ENCODE measurements at places on chromosomes 5 and 9.

DNA sequence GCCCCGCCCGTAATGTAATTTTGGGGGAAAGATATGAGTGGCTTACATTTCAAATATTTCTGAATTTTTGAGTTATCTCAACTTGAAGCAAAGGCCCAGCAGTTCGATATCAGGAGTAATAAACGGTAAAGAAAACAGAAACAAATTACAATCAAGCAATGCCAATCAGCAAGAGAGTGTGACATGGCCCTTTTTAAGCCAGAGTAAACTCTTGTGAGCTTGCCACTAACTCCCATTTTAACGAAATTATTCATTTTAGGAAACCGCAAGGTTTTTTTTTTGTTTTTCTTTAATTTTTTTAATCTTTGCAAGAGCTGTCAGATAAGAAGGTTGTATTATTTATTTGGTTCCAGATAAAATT is 17.6 kb upstream of the CDK7 start:
- no peak for DNase-seq

DNA sequence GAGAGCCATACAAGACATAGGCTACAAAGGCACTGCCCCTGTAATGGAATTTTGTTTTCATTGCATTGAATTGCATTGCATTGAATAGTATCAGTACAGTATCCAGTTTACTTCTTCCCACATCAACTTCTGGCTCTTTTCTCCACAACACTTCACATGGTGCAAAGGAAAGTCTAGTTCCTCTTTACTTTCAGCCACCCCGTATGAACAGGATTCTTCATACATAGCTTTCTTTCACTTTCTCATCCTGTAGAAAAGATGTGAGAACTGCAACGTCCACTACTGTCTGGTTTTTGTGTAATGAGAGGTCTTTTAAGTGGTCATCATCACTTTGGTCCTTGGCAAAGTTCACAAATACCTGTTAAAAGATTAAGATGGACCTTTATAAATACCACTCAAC is 20.2 kb downstream of the NIPSNAP3B start:
- no peak for DNase-seq

DNA sequence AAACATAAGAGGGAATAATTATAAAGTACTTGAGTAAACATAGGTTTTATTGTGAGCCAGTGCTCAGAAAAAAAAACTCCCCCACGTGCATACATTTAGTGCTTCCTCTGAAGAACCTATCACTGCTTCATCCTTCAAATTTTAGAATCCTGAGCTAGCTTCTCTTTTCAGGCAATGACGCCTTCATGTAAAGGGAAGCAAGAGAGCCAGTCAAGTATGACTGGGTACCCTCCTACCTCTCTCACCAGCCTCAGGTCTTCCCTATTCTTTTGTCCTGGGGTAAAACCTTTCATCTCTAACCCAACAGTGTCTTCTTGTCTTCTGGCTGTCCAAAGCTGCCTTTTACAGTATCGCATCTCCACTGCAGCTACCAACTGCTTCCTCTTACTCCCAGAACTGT is 32.0 kb downstream of the PLPP1 start:
- no peak for DNase-seq

GRCh38 chr5:128466980-128467379 is 71.1 kb downstream of the FBN2 start:
- no peak for DNase-seq

DNA sequence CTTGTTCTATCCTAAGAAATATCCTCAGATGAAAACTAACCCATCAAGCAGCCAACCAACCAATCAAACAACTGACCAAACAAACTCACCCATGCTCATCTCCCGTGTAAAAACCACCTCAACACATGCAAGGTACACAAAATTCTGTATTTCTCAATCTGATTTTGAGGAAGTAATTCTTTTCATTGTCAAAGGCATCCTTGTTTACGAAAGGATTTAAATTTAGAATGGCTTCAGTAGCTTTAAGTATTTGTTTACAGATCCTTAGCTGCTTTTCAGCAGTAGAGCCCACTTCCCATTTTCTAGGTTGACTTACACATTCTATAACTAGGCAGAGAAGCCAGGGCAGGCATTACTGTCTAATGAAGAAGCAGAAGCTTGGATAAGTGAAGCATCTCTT is 78.6 kb downstream of the NTRK2 start:
- DNase-seq = no peak

- DNase-seq = no peak
Observed at GRCh38 chr5:55671975-55672374, 40.1 kb downstream of the SLC38A9 start.

GRCh38 chr5:53249529-53250200 is 140.1 kb upstream of the MOCS2 start:
- DNase-seq = no peak

DNA sequence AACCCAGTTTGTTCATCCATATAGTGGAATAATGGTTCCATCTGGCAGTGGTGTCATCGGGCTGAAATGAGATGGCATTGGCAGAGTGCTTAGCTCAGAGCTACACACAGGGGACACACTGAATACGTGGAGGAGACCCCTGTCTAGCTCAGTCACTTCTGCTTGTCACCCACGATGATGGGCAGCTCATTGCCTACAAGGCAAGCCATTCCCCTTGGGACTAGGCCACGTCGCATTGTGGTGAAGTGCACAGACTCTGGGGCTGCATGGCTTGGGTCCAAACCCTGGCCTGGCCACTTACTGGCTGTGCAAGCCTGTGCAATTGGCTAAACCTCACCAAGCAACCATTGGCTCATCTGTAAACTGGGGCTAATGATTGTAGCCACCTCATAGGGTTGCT is 3.2 kb upstream of the FBP1 start:
- no peak for DNase-seq

DNA sequence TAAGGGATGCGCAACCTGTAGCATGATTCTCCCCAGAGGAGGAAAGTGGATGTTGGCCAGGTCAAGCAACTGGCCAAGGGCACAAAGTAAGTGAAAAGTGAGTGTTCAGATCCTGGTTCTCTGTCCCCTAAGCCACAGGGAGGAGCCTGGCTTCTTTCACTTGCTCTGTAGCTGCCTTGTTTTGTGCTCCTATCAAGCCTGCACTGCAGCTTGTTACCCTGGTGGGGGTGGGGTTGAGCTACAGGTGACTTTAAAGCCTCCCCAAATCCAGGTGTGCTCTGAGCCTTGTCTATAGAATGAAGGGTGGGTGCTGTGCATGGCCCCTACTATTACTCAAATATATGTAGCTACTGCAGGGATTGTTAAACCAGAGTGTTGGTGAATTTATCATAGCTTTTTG is 32.9 kb downstream of the RALGPS1 start:
- no peak for DNase-seq

- DNase-seq = no peak
Observed at GRCh38 chr5:124232515-124232914, 513.9 kb downstream of the ZNF608 start.

DNA sequence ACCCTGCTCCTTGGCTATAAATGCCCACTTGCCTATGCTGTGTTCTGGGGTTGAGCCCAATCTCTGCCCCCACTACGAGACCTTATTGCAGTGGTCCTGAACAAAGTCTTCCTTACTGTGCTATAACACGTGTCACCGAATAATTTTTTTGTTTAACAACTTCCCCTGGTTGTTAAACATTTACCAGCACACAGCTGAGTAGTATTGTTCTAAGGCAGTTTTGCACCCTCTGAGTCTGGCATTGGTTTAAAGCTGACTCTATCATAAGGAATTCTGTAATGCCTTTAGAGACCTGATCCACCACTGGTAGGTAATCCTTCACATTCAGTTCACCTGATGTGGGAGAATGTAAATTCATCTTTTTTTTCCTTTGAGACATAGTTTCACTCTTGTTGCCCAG is 25.6 kb upstream of the ANKRD31 start:
- DNase-seq = no peak

- DNase-seq = no peak
Observed at GRCh38 chr5:169736653-169737052, 99.6 kb downstream of the DOCK2 start.

GRCh38 chr9:122389799-122390481 is 19.1 kb downstream of the PTGS1 start:
- DNase-seq = no peak

GRCh38 chr9:38318759-38319495 is 73.6 kb upstream of the ALDH1B1 start:
- no peak for DNase-seq

- peak; percentile 8 for DNase-seq
Observed at GRCh38 chr5:180555168-180555921, 36.0 kb downstream of the SCGB3A1 start.

GRCh38 chr9:99826579-99826978 is 4.9 kb downstream of the NR4A3 start:
- DNase-seq = no peak

GRCh38 chr5:58714046-58714445 is 131.2 kb downstream of the RAB3C start:
- no peak for DNase-seq

DNA sequence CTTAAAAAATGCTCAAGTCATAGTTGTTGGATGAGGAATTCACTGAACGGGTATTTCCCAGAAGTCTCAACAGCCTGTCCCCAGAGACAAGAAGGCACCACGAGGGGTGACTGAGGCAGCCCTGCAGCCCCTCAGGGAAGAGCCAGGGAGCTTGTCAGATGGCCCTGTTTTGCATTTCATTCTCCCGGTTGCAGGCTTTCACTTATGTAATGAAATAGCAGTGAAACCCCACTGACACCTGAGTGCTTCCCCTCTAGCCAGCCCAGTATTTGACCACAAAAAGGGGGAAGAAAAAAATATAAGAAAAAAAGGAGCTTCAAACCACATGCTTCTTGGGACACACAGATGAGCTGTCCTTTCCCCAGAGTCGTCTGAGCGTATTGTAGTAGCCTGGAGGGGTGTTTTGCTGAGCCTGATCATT is 75.3 kb upstream of the IL12B start:
- DNase-seq = no peak

DNA sequence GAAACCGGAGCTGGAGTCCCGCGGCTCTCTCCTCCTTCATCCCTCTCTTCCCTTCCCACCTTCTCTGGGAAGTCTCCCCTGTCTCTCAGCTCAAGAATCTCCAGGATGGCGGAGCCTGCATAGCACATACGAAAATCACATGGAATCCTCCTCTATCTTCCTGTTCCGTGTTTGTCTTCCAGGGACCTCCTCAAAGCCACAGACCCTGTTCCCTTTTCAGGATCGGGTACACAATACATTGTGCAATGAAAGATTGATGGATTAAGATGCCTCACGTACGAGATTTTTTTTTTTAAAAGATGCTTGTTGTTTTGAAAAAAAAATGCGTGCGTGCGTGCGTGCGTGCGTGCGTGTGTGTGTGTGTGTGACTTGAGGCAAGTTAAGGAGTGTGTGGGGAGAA is 46.6 kb upstream of the OLFM1 start:
- no peak for DNase-seq

DNA sequence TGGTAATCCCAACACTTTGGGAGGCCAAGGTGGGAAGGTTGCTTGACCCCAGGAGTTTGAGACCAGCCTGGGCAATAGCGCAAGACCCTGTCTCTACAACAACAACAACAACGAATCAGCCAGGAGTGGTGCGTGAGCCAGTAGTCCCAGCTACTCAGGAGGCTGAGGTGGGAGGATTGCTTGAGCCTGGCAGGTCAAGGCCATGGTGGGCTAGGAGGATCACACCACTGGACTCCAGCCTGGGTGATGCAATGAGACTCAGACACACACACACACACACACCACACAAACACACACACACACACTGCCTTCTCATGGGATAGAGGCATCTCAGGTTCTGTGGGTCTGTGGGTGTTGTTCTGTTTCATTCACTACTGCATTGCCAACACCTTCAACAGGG is 115.0 kb downstream of the DCP2 start:
- no peak for DNase-seq

DNA sequence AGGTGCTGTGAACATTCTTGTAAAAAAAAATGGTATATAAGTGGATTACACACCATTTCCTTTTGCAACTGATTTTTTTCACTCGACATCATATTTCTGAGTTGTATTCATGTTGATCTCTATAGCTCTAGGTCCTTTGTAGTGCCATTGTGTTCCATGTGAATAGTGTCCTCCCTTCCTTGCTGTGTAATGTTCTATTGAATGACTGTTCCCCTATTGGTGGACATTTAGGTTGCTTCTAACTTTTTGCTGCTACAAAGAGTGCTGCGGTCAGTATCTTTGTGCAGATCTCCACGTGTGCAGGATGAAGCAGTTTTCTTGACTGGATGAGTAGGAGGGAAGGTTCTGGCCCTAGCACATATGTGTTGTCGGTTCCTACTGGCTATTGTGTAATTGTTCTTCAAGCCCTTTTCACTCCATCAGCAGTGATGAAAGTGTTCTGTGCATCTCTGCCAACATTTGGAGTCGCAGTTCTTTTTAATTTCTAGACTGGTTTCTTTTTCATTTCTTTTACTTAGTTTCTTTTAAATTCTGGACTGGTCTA is 20.2 kb downstream of the DAB2IP start:
- no peak for DNase-seq

DNA sequence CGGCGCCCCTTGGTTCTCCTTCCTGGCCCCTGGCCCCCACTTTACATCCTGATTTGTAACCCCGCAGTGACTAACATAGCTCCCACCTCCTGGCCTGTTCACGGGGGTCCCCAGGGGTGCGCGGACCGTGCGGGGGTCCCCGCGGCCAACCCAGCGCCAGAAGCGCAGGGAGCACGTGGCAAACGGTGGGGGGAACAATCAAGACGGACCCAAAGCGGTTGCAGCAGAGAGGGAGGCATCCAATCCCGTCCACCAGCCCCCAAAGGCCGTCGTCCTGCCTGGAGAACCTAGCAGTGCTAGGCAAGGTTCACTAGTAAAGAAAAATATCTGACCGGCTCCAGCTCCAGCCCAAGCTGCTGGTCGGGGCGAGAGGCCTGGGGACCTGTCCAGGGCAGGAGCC is 201.5 kb downstream of the AUH start:
- DNase-seq = no peak

GRCh38 chr9:122463828-122464632 is 13.7 kb downstream of the OR1J1 start:
- no peak for DNase-seq

DNA sequence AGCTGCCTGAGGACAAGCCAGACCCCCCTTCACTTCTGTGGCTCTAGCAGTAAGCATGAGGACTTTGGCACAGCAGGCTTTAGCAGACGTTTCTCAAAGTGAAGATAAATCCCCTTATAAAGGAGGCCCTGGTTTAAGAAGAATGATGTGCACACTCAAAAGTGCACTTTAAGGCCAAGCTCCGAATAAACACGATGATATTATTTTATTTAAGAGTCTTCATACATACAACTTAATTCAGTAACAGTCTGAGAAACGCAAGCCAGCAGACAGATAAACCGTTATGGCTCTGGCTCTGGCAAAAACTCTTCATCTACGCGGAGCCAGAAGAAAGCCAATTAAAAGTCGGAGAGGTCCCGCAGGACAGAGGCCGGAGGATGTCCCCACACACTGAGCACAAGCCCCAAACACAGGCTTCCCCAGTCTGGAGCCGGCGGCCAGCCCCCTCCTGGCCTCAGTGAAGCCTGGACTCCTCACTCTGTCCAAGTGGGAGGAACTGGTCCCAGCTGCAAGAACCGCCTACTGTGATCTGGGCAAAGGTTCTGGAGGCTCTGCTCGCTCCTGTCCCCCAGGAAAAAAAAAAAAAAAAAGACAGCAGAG is 44.6 kb downstream of the ADAMTS2 start:
- no peak for DNase-seq

Data from right lung (tissue), 10 donors.